Cortex of kidney (tissue), 1 donor: ENCODE measurements at places on chromosomes 3 and 15.

GRCh38 chr15:72774696-72775383 lies 8.7 kb downstream of the ADPGK start:
- no peak for DNase-seq

GRCh38 chr3:132435224-132435910 lies 18.1 kb downstream of the DNAJC13 start:
- no peak for DNase-seq

DNA sequence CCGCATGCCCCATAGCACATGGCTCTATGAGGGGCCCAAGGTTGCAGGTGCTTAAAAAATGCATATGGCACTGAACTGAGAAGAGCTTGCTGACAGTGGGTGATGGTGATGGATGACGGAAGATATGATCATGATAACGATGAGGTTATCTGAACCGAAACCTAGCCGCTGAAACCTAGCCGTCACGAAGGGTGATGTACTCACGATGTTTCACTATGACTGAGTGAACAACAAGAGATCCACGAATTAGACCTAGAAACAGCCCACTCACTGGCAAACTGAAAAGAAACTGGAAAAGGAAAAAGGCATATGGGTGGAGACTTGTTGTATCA lies 57.6 kb upstream of the BCL6 start:
- no peak for DNase-seq

DNA sequence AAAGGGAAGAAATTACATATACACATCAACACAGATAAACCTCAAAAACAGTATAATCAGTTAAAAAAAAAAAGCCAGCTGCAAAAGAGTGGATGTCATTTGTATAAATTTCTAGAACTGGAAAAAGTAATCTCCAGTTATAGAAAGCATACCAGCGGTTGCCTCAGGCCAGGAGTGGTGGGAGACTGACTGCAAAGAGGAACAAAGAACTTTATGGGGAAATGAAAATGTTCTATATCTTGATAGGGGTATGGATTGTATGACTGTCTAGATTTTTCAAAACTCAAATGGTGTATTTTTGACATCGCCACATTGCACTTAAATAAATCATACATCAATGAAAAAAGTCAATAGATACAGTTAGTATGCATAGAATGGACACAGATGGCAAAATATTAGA lies 241.6 kb downstream of the SCAPER start:
- no peak for DNase-seq

- no peak for DNase-seq
Measured at GRCh38 chr3:146382386-146382785, 87.0 kb downstream of the PLSCR2 start.

GRCh38 chr3:13087320-13087990 lies 14.2 kb upstream of the IQSEC1 start:
- no peak for DNase-seq

DNA sequence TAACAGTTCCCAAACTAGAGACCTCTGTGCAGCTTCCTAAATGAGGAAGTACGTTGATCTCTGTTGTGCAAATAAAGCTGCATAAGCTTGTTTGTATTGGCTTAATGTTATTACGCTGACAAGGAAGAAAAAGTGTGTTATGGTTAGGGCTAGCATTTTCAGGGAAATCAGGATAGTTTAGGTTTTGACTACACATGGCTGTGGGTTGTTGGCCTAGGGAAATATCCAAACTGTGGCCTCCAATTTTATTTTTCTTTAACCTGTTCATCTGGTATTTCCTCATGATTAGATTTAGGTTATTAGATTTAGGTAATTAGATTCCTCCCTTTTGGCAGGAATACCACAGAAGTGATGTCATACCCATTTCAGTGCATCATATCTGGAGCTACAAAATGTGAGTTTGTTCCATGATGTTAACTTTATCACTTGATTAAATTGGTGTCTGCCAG lies 8.7 kb upstream of the MCCC1 start:
- DNase-seq, result no peak

DNA sequence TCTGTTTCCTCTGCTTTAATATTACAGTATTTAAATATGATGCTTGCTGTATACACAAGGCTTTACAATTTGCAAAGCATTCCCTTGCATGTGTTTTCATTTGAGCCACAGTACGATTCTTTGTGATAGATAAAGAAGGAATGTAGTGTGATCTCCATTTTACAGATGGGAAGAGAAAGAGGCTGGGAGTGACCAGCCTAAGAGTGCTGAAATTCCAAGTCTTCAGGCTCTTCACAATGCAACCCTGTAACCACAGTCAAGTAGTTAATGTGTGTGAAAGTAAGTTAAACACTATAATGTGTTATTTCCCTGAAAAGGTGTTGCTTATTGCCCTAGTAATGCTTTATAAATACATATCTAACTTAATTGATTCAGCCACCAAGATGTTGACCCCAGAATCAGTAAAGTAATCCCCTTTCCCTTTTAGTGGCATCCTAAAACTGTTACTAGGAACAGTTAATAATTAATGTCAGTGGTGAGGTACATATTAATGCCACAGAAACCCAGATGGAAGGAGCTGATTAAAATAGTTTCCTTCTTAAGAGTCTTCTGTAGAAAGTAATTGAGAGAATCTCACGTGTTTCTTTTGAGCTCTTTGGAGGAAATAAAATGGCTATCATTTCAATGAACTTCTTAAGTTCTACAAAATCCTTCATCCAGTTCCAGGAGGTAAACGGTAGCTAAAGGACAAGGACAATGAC lies 110.4 kb downstream of the IL12A start:
- DNase-seq, result no peak

DNA sequence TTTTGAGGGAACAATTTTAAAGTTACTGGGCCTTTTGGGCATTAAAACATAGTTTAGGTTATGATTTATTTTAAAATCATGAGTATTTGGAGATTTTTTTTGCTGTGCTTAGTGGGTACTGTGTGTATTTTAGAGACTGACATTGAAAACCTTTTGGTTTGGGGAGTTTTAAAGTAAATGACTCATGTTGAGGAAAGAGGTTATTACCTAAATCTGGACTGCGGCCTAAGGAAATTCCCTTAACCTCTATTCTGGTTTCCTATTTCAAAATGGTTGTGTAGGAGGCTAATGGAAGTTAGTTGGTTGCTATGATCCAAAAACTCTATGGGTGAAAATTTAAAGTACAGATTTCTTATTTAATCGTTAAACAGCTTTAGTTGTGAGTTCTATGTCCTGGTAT lies 57.3 kb upstream of the DPH6 start:
- no peak for DNase-seq

DNA sequence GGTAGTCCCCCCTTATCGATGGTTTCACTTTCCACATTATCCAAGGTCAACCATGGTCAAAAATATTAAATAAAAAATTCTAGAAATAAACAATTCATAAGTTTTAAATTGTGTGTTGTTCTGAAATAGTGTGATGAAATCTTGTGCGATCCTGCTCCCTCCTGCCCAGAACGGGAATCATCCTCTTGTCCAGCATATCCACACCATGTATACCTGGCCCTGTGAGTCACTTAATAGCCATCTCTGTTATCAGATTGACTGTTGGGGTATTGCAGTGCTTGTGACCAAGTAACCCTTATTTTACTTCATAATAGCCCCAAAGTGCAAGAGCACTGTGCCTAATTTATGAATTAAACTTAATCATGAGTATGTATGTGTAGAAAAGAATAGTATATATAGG lies 19.1 kb downstream of the FAM81A start:
- no peak for DNase-seq

- no peak for DNase-seq
Measured at GRCh38 chr15:47429376-47429775, 287.9 kb upstream of the SEMA6D start.

DNA sequence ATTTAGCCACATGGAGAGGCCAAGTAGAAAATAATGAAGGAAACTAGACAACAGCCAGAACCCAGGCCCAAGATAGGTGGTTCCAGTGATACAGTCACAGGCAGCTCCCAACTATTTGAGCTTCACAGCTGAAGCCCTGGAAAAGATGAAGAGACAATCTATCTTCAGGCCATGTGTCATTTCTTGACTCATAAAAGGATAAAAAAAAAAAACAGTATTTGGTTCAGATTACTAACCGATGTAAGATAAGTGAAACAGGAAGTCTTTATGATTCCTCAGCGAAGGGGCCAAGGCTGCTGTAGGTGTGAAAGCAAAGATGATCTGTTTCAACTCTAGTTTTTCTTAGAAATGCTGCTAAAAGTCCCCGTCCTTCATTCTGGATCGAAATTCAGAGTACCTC lies 394.6 kb downstream of the ZNF385D start:
- DNase-seq, result no peak

DNA sequence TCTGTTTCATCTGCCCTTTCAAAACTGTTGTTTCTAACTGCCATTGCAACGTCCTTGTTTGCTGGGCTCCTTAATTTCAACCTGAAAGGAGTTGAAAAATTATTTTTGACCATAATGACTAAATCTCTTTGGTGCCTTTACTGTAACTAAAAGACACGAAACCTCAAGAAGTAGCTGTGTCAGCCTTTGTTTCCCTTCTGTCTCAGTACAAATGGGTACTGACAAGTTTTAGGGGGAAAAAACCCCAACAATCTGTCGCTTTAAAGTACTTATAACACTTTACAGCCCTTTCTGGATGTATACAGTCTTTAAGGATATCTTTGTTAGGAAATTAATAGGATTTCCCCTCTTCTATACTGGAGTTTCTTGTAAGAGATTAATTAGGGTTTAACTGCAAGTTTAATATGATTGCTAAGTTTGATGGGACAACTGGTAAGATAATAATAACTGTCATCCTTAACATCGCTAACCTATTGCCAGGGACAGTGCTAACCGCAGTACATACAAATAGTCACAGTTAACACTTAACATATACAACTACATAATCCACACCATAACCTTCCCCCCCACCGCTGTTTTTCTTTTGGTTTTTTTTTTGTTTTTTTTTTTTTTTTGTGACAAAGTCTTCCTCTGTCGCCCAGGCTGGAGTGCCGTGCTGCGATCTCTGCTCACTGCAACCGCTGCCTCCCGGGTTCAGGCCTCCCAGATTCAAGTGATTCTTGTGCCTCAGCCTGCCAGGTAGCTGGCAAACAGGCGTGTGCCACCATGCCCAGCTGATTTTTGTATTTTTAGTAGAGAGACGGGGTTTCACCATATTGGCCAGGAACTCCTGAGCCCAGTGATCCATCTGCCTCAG lies 1.7 kb downstream of the GXYLT2 start:
- DNase-seq, result no peak

DNA sequence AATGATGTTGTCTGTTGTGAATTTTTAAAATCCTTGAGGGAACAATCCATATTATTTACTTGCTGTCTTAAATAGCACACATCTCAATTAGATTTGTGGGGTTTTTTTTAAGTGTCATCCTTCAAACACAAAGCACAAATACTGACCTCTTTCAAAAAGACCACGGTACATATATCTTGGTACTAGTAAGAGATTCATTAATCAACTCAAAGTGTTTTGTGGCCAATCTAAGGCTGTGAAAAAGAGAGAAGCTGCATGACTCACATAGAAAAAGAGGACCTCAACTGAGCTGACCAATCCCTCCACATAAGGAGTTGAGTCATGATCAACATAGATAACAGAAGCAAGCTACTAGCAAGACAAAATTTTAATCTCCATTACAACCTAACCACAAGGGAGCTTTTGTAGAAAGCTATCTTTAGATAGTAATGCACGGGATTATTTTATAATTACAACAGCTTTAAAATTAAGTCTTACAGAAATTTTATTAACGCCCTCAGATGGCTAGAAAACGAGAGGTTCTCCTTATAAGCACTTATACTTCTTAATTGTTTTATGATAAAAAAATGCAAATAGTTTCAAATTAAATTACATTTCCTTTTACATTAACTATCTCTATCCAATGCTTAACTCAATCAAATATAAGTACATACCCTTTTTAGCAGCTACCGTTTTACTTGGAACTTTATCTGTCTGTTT lies 60.5 kb downstream of the TOP2B start:
- DNase-seq, result no peak

DNA sequence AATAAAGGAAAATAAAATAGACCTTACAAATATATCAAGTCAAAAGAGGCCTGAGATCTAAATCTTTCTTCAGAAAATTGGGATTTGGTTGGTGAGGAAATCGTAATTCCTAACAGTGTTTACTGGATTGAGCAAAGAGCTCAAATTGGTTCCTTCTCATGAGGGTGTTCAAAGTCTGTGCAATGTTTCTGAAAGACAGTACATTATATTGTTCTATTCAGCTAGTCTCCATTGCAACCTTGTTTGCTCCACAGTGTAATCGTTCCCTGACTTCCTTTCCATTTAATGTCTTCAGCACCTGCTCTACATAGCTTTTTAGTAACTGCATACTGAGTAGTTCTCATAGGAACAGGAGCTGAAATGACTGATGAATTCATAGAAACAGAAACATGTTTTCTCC lies 326.8 kb downstream of the SUCLG2 start:
- no peak for DNase-seq

GRCh38 chr15:101310508-101310907 lies 15.5 kb upstream of the SNRPA1 start:
- DNase-seq, result no peak

DNA sequence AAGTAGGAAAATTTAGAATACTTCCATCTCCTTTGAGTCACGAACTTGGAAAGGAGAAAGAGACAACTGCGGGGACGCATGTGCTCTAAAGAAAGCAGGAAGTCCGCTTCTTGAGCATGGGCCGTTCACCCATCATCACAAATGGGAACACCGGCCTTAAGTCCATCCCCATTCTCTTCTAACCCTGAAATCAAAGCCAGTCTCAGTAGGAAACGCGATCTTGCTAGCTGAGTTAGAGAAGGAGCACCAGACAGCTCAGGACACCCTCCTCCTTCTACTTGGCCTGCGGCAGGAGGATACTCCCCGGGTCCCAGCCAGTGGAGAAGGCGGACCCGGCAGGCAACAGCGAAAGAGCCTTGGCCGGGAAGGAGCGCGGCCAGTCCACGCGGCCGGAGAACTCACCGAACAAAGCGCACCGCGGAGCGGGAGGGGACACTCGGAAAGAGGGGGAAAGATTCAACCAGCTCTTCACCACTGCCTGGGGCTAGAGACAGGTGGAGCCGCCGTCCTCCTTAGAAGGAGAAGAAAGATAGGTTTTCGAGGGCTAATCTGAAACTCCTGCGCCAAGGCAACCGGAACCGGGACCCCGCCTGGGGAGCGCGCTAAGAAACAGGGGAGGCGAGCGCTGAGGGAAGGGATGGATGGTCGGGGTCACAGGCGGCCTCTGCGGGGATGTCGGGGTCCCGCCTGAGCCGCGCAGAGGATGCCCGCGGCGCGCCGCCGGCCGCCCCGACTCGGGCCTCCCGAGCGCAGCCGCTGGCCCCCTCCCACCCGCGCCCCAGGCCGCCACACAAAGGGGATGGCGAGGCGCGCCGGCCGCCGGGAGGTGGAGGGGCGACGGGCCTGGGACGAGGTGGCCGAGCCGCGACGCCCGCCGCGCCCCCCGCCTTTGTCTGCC lies 818 bp downstream of the SLC4A7 start:
- no peak for DNase-seq
